Neuronal stem cell (in vitro differentiated cells): ENCODE measurements at places on chromosomes 3 and 15.

DNA sequence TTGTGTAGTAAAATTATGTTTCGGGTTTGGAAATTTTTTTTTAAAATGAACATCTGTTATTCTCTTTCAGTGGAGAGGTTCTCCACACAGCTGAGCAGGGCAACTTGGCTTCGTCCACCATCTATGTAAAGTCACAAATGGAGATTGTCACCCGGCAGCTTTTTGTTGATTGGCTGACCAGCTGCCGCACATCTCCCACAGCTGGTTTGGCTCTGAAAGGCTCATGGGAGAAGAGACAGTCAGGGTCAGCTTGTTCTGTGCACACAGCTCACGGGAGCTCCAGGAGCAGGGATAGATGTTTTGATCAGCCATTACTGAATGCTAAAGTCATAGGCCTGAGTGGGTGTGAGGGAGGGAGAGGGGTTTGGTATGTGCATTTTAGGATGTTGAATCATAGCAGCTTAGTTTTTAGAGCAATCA, 12.9 kb upstream of the CCDC80 start:
- DNase-seq = no peak

DNA sequence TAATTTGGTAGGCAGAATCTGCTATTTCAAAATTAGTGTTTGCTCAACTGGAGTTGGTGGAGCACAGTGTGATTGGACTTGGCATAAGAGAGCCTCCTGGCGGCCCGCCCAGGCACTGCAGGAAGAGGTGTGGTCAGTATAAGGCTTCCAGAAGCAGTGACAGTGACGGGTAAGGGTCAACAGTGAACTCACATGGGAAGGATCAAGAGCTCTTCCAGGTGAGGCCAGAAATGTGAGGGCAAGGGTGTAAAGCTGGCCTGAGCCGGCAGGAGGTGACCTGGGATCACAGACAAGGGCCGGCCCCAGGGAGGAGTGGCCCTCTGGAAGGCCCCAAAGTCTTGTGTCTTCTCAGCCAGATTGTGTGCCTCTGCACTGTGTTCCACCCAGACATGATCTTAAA, 93.2 kb upstream of the RNF7 start:
- peak; percentile 23 for DNase-seq

- DNase-seq = no peak
Measured at GRCh38 chr3:10583798-10584708, 78.7 kb upstream of the ATP2B2 start.

DNA sequence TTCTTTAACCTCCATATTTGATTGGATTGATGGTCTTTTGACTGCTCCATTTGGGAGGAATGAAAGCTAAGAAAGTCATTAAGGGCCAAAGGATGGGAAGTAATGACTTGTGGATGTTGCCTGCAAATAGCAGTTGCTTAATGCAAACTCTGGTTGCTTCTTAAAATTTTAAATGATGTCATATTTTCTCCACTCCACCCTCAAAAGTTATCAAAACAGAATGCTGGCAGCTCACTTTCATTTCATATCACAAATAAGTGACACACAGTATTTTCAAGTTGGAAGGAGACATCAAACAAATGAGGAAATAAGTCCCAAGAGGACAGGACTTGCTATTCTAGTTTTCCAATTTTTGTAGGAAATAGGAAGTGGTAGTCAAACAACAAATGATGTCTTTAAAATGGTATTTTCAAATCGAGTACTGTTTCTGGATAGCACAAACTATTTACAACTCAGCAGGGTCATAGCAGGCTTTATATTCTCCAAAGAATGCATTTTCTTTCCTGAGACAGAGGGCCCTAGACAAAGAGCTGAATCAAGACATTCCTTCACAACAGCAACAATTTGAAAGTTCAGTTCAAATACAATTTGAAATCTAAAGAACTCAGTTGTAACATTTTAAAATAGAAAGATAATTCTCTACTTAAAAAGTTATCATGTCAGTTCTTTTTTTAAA, 165.1 kb upstream of the UBE2E1 start:
- no peak for DNase-seq

DNA sequence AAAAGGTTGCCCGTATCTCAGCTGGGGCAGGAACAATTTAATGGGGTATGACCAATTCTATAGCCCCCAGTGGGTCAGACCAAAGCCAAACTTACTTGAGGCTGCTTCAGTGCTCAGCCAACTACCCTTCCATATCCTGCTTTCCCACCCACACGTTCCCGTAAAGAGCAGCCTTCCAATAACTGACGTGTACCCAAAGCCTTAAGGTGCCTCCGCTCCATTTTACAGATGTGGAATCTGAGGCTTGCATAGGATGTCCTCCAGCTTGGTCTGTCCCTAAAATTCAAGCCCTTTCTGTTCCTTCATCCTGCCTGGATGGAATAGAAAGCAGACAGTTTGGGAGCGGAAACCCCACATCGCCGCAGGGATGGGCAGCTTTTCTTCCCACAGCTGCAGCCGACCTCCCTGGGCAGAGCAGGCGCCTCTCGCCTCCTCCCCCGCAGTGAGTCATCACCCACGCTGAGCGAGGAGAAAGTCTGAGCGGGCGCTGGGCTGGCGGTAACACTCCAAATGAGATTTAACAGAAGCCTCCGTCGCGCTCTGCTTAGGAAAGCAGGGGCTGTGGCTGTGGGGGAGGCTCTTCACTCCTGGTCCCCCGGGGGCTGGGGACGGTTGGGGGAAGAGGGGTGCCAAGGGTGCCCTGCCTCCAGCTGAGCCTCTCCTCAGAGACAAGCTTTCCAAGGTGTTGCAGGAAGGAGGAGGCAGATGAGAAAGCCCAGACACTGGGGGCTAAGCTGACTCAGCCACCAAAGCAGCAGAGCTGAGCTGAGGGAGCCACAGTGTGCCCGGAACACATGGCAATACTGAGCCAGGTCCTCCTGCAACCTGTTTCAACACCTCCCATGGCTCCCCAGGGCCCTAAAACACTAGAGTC, 57.8 kb upstream of the HRH1 start:
- DNase-seq = no peak

GRCh38 chr3:170531657-170532335, 54.1 kb downstream of the SLC7A14 start:
- DNase-seq = no peak

GRCh38 chr15:63079947-63080626, 37.5 kb downstream of the TPM1 start:
- no peak for DNase-seq

DNA sequence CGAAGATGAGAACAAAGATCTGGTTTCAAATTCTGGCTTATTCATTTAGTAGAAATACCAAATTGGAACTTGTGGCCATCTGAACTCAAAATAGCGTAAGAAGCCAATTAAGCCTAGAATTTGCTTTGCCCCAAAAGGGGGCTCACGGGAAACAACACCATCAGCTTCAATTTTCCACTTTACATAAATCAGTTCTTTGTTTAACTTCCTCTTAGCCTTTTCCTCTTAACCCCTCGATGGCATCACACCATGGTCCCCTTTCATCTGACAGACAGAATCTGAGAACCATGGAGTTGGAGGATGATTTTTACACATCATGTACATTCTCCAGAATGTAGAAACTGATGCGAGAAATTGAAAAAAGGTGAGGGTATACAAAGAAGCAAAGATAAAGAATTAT, 207.0 kb downstream of the FOXP1 start:
- no peak for DNase-seq

DNA sequence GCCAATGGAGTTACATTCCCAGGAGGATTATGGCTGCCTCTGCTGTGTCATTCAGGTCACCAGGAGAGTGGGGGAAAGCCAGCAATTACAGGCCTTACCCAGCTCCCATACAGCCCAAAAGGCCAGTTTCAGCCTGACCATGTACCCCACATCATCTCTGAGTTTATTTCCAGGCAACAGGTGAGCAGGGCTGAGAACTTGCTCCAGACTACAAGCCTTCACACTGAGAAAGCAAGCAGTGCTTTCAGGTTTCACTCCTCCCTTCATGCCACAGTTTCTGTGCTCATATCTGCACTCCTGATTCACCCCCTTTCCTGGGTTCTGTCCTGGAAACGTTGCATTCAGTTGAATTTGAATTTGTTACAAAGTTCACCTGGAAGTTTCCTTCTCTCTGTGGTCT, 68.1 kb upstream of the ABI3BP start:
- DNase-seq = no peak

DNA sequence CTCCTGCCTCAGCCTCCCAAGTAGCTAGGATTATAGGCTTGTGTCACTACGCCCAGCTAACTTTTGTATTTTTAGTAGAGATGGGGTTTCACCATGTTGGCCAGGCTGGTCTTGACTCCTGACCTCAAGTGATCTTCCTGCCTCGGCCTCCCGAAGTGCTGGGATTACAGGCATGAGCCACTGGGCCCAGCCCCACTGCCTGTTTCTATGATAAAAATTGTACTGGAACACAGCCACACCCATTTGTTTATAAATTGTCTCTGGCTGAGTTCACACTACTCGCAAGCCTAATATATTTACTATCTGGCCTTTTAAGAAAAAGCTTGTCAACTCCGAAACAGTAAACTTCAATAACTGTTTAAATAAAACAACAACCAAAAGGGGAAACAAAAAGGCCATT, 309.4 kb upstream of the WNT5A start:
- no peak for DNase-seq

DNA sequence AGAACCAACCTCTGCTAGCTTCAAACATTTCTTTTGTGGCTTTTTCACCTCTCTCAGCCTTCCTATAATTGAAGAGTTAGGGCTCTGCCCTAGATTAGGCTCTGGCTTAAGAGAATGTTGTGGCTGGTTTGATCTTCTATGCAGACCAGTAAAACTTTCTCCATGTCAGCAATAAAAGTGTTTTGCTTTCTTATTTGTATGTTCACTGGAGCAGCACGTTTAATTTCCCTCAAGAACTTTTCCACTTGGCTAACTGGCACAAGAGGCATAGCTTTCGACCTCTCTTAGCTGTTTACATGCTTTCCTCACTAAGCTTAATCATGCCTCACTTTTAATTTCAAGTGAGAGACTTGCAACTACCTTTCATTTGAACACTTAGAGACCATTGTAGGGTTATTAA, 964.7 kb downstream of the ROBO2 start:
- DNase-seq = no peak

- DNase-seq = no peak
Measured at GRCh38 chr3:97692831-97693230, 71.7 kb upstream of the ARL6 start.

- no peak for DNase-seq
Measured at GRCh38 chr3:122307976-122308375, 17.1 kb upstream of the CSTA start.

GRCh38 chr3:158768881-158769543, 32.8 kb upstream of the MFSD1 start:
- no peak for DNase-seq

GRCh38 chr3:168981396-168981795, 682.1 kb downstream of the MECOM start:
- no peak for DNase-seq

DNA sequence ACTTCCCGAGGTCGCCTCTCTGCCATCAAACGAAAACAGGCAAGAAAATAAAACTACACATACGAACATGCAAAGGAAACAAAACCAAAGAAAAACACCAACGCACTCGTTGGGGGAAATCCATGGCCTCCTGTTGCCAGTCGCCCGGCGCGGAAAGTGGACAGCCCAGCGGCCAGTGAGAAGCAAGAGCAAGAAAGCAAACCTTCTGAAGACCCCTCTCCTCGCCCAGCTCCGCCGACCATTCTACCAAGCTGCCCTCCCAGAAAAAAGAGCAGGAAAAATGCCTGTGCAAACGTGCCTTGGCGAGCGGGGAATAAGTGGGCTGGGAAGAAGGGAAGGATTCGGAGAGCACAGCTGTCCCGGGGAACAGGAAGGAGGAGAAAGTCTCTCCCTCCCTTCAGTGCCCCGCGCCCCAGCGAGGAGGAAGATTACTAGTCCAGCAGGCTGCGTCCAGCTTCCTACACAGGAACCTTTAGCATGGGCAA, 802 bp upstream of the NECTIN3 start:
- no peak for DNase-seq

GRCh38 chr15:78421238-78421965, 16.6 kb upstream of the IREB2 start:
- DNase-seq = no peak

DNA sequence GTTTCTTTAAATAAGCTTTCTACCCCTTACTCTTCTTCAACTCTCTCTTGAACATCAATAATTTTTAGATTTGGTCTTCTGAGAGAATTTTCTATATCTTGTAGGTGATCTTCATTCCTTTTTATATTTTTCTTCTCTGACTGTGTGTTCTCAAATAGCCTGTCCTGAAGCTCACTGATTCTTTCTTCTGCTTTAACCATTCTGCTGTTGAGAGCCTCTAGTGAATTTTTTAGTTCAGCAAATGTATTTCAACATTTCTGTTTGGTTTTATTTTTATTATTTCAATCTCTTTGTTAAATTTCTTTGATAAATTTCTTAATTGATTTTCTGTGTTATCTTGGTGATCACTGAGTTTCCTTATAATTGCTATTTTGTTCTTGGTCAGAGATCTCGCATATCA, 19.6 kb downstream of the IQCH start:
- no peak for DNase-seq

- DNase-seq = no peak
Measured at GRCh38 chr3:164418414-164418813, 659.9 kb downstream of the SI start.

DNA sequence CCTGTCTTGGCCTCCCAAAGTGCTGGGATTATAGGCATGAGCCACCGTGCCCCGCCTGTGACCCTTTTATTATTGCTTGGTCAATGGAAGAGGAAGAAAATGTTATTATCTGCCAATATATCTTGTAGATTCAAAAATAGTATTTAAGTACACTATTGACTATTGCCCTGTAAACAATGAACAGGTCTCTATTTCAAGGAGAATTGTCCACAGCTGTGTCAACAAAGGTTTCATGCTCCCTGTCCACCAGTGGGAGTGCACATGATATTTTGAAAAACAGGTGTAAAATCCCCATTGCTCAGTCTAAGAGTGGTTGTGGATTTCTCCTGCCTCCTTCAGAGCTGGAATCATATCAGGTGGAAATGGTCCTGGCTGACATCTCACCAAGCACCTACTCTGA, 36.5 kb upstream of the IGF1R start:
- no peak for DNase-seq

- no peak for DNase-seq
Measured at GRCh38 chr3:36493051-36493450, 112.7 kb downstream of the STAC start.

GRCh38 chr3:119861681-119862080, 79.8 kb downstream of the NR1I2 start:
- no peak for DNase-seq

GRCh38 chr3:44058022-44058867, 183.4 kb upstream of the TOPAZ1 start:
- DNase-seq = no peak

DNA sequence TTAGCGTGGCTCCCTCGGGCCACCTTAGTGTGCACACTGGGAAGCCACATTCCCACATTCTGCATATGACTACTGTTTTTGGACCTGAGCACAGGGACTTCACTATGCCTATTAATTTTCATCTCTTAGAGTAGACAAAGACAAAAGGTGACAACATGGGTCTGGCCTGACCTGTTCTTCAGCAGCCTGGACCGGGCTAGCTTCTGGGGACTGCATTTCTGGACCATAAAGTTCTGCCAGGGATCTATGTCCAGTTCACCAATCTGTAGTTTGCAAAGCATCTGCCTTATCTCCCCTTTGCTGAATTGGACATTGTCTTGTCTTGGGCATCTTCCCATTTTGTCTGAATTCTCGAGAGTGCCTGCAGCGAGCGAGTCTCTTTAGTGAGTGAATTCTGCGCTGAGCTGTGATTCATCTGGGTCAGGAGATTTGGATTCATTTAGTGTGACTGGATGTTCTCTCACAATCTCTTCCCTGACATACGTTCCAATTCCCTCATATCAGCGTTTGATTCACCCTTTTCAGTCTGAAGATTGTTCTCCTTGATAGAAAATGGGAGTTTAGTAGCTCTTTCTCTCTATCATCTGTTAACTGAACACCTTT, 112.2 kb upstream of the PLXNA1 start:
- DNase-seq = no peak
